ENCODE measurements at places on chromosomes 16 and 17.

GRCh38 chr16:87687126-87687910 lies 78.5 kb downstream of the KLHDC4 start:
- no peak for DNase-seq

DNA sequence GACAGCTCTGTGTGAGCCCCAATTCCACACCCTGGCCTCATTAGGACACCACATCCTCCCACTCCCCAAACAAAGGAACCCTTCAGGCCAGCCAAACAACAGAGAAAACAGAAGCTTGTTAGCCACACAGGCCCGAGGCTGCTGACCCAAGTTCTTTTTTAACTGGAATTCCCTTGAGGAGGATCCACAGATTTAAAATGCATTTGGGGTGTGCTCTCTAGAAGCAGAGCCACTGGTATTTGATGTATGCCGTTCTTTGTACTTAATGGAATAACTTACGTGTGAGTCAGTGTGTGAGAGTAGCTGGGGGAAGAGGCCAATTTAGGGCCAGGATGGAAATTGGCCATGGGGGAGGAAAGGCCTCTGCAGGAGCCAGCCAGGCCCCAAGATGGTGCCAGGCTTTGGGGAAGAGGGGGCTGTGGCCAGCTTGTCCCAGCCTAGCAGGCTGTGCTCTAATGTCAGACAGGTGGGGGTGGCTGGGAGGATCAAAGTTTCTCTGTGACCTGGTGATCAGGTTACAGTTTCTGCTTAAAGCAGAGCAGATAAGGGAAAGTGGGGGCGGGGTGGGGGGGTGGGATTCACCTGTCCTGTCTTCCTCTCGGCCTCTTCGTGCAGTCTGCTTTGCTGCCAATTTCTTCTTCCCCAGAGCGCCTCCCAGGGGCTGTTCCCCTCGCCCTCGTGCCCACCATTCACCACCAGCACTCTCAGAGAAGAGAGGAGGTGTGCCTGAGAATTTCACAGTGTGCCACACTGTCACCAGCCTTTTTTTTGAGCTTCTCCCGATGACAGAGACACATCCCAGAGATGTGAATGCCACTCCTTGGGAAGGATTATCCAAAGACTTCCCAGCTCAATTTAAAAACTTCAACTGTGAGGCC lies 50.8 kb downstream of the TOM1L2 start:
- no peak for DNase-seq

GRCh38 chr17:66580184-66580955 lies 254.5 kb upstream of the CACNG5 start:
- DNase-seq, result no peak

DNA sequence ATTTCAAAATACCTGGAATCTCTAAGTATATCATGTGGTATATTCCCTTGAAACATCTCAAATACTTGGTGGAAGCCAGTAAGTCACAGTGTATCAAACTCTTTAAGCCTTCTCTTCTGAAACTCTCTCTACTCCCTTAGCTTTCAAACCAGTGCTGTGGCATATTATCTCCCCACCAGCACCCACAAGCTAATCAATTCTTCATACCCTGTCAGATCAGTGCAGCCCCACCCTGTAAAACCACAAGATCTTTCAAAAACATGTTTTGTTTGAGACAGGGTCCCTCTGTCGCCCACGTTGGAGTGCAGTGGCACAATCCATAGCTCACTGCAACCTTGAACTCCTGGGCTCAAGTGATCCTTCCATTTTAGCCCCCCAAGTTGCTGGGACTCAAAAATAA lies 91.6 kb upstream of the C17orf78 start:
- no peak for DNase-seq

- DNase-seq, result no peak
Observed at GRCh38 chr16:4746215-4746614, 11.9 kb downstream of the DNAAF8 start.

- DNase-seq, result no peak
Observed at GRCh38 chr16:75695708-75696107, 5.6 kb downstream of the DUXB start.

GRCh38 chr16:30659507-30660423 lies 1.5 kb downstream of the FBRS start:
- DNase-seq, result no peak

- no peak for DNase-seq
Observed at GRCh38 chr17:42065201-42065600, 14.8 kb upstream of the C17orf113 start.

DNA sequence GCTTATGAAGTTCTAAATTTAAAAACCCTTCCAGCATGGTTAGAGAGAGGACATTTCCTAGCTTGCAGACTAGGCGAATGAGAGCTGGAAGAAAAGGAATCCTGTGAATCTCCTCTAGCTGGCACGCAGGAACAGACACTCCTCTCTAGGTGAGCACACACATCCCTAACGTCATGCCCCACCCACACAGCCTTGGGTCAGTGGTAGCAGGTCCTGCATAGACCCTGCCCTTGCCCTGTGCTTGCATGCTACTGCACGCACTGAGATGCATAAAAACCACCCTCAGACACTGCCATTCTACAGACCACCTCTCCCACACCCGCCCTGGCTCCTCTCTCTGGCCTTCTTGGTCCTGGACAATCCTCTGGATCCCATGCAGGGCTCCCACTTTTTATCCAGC lies 23.5 kb downstream of the CES1 start:
- DNase-seq, result no peak

GRCh38 chr16:70653406-70653805 lies 7.0 kb downstream of the IL34 start:
- DNase-seq, result no peak

GRCh38 chr17:38777641-38778250 lies 21.6 kb downstream of the PIP4K2B start:
- no peak for DNase-seq

GRCh38 chr16:71648162-71648561 lies 22.2 kb downstream of the MARVELD3 start:
- no peak for DNase-seq

GRCh38 chr17:17400566-17401184 lies 76.1 kb upstream of the MED9 start:
- DNase-seq, result no peak

DNA sequence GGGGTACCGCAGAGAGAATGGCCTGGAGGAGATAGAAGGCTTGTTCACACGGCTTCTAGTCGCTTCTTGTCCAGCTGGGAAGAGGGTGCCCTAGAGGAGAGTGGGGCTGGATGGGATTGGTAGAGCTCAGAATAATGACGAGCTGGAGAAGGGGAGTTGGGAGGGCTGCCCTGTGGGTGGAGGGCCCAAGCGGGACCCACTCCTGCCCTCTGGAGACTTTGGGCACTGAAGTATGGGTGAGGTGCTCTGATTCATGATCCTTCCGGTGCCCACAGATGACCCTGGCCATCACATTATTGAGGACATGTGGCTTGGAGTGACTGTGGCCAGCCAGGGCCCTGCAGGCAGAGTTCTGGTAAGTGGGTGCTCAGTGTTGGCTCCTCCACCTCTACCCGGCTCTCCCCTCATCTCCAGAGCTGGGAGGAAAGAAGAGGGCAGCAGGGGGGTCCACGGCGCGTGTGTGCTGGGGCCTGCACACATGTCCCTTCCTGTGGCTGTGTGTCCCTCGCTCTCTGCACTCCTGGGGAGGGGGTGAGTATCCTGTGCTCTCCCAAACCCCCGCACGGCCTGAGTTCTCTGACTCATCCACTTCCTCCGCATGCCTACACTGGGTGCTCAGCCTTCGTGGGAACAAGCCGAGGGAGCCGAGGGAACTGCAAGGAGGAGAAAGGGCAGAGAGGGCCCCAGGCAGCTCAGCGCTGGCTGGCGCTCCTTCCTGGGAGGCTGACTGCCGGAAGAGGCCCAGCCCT lies 8.5 kb downstream of the ITGA3 start:
- no peak for DNase-seq

DNA sequence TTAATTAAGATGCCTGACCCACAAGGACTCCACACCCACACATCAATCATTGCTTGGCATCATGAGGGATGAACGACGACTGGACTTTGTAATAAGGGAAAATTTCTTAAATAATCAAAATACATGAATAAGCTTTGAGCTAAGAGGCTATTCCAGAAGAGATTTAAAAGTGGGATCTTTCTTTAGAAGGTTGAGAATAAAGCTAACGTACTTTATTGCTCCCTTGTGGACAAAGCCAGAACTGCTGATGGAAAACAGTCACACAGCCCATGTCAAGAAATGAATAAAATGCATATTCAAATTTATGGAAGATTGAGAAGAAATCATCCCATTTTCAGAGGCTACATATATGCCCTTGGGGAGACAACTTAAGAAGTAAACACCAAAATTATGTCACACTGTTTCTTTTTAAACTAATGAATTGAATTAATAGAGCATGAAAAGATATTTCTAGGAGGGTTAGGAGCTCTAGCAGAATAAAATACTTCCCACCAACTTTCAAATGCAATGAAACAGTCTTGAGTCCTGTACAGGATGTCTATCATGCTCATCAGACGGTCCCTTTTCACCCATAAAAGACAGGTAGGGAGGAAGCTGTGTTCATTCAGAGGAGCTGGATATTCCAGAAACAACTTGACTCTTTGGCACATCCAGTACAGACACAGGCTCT lies 60.2 kb upstream of the PHOSPHO1 start:
- no peak for DNase-seq

GRCh38 chr17:6573982-6574686 lies 17.8 kb upstream of the PITPNM3 start:
- no peak for DNase-seq

GRCh38 chr16:58264007-58264406 lies 30.8 kb downstream of the PRSS54 start:
- DNase-seq, result no peak

- no peak for DNase-seq
Observed at GRCh38 chr17:55625521-55625920, 97.1 kb downstream of the TMEM100 start.

DNA sequence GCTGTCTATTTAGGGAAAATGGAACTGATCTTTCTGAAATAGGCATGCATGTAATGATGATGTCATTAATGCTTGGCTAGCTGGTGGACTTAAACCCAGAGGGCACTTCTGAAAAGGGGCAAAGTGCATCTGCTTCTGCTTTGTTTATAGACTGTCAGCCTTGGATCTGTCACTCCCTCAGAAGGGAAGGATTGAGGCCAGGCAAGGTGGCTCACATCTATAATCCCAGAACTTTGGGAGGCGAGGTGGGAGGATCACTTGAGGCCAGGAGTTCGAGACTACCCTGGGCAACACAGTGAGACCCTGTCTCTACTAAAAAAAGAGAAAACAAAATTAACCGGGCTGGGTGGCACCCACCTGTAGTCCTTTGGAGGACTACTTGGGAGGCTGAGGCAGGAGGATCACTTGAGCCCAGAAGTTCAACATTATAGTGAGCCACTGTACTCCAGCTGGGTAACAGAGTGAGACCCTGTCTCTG lies 185.5 kb downstream of the WWOX start:
- no peak for DNase-seq

DNA sequence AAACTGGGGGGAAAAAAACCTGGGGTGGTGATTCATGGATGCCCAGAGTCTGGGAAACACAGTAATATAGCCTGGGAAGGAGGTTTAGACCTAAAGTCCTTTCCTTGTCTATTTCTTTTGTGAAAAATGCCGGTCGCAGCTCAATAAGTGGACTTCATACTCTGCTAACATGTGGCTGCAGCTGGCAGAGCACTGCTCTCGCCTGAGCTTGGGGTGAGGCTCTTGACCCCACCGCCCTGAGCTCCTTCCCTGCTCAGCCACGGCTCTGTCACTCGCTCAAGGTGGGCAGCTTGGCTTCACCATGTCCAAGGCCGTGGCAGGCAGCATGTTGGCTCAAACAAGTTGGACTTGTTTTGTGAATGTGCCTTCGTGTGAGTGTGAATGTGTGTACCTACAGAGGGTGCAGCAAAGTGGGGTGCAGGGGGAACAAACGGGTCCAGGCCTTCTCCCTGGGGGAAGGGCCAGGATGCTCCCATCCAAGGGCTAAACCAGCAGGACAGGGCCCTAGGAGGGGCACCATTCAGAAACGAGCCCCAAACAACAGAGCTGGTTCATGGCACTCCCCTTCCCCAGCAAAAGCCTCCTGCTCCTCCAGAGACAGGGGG lies 4.9 kb downstream of the FA2H start:
- no peak for DNase-seq

- no peak for DNase-seq
Observed at GRCh38 chr17:83183145-83183948, 103.9 kb downstream of the METRNL start.

- no peak for DNase-seq
Observed at GRCh38 chr17:63477480-63478440, 899 bp downstream of the ACE start.

- DNase-seq, result no peak
Observed at GRCh38 chr17:81253358-81254131, 14.4 kb downstream of the NDUFAF8 start.

- no peak for DNase-seq
Observed at GRCh38 chr16:51407921-51408320, 256.9 kb upstream of the SALL1 start.

- DNase-seq, result no peak
Observed at GRCh38 chr16:68328860-68329390, 18.1 kb downstream of the PRMT7 start.

GRCh38 chr17:45977506-45977824 lies 21.6 kb upstream of the STH start:
- DNase-seq, result no peak

GRCh38 chr16:27400751-27401620 lies 988 bp upstream of the IL21R start:
- DNase-seq, result no peak

- no peak for DNase-seq
Observed at GRCh38 chr17:81129289-81129688, 36.0 kb upstream of the PVALEF start.

DNA sequence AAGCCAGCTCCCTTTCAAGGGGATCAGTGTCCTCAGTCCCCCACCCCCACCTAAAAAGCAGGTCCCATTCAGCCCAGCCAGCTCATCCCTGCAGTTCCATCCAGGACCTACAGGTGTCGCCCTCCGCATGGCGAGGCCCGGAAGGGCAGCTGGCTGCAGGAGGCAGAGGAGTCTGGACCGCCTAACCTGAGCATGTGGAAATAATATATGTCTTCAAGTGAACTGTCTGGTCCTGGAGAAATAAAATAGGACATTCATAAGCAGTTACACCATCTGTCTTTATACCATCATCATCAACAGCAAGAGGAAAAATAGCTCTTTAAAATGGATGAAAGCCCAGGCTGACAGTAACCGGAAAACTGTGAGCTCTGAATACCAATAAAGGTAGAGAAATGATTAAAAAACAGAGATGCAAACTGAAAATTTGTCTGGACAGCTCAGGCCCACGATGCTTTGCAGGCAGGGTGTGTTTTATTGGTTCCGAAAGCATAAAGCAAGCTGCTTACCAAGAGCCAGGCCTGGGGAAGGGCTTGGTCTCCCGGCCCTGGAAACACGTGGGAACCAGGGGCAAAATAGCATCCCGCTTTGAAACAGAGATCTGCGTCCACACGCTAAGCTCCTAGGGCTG lies 215.2 kb downstream of the ZFHX3 start:
- DNase-seq, result peak; percentile 18

GRCh38 chr17:67456103-67456502 lies 79.0 kb downstream of the PITPNC1 start:
- DNase-seq, result no peak
